ENCODE measurements at places on chromosomes 16 and 17.

DNA sequence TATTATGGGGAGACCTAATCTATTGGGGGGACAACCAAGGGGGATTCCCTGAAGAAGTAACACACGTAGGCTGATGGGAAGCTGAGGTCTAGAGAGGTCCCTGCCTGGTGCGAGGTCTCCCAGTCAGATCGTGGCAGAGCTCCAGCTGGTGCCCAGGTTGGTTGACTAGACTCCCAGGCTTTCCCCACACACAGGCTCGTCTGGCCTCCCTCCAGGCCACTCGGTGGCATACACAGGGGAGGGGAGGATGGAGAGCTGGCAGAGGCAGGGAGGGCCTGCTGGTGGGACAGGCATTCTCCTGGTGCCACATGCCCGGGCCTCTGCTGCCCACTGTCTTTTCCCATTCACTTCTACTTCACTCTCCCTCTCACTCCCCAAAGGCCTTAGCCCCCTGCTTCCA is 8.5 kb upstream of the SOCS3 start:
- no peak for DNase-seq

GRCh38 chr16:89191033-89191900 is 9.1 kb downstream of the SLC22A31 start:
- DNase-seq, result no peak

GRCh38 chr17:20149251-20149650 is 140.1 kb downstream of the SPECC1 start:
- no peak for DNase-seq

- DNase-seq, result no peak
Measured at GRCh38 chr17:77877036-77877435, 81.5 kb upstream of the TNRC6C start.

GRCh38 chr17:72460711-72461110 is 339.9 kb downstream of the SOX9 start:
- DNase-seq, result no peak

DNA sequence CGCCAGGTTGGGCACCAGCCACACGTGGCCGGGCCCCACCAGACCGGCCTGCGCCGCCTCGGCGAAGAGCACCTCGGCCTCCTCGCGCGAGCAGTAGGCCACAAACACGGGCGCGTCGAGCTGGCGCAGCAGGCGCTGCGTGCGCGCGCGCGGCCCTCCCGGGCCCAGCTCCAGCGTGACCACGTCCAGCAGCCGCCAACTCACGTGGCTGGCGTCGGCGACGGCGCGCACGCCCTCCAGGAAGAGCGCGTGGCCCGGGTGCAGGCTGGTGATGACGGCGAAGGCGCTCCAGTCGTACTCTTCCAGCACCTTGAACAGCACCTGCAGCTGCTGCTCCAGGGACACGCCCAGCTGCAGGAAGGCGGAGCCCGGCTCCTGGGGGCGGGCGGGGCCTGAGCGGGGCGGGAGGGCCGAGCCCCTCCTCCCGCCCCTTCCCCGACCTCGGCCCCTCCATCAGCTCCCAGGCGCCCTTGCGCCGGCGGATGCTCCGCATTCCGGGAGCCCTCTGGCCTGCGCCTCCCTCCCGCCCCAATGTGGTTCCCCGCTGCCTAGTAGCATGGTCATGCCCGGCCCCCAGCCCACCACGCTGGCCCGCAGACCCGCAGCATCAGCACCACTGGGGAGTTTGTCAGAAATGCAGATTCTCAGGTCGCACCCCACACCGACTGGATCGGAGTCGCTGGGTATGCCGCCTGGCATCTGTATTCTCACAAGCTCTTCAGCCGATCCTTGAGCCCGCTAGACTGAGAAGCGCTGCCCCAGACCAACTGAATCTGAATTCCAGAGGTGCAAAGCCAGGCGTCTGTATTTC is 7.2 kb downstream of the GRIN2C start:
- DNase-seq, result no peak
